Posterior vena cava (tissue), 2 donors: ENCODE measurements at places on chromosomes 3 and 15. TPM values are rescaled to one million over a fixed set of nuclear protein-coding genes. Genes with fewer than 3 reads are reported as not detected.

Gene GOLGA6D
- not detected for total RNA-seq

- DNase-seq: no peak
Observed at GRCh38 chr3:174331095-174331800, 527.9 kb upstream of the NAALADL2 start.

Gene PROS1
- total RNA-seq: 61.4 TPM

- no peak for DNase-seq
Observed at GRCh38 chr15:93649691-93650235, 560.8 kb upstream of the RGMA start.

- DNase-seq: no peak
Observed at GRCh38 chr3:156575641-156576040, 20.7 kb upstream of the SSR3 start.

Gene TRH
- total RNA-seq: 0.23 TPM

- DNase-seq: no peak
Observed at GRCh38 chr3:195867631-195868335, 40.6 kb downstream of the TNK2 start.

DNA sequence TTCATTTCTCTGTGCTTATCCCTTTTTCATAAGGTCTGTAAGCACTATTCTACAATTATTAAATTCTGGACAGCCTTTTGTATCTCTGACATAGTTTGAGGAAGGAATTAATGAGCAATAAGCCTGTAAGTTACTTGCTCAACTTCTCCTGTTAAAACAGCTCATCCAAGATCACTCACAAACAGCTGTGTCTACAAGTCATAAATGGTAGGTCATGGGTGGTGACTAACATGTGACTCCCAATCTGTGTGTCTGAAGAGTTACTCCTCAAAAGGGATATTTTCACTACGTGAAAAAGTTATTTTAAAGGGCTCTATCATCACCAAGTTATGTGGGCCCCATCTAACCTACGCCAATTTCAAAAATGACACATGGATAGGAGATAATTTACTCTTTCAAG, 145.2 kb upstream of the CBLB start:
- no peak for DNase-seq

DNA sequence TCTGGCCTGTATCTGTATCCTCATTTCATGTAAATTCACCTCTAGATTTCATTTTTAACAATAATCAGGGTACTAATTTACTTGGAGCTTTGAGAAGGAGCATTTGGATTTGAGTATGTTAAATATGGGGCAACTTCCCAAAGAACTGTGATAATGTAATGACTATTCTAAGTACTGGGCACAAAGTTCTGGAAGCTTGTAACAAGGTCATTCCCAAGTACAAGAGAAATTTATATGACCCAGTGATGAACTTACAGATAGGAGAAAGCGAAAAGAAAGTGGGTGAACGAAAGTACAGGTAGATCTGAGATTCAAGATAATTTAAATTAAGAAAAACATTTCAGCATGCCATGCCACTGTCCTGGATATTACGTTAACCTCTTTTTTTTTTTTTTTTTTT, 93.8 kb downstream of the MYO5A start:
- no peak for DNase-seq

DNA sequence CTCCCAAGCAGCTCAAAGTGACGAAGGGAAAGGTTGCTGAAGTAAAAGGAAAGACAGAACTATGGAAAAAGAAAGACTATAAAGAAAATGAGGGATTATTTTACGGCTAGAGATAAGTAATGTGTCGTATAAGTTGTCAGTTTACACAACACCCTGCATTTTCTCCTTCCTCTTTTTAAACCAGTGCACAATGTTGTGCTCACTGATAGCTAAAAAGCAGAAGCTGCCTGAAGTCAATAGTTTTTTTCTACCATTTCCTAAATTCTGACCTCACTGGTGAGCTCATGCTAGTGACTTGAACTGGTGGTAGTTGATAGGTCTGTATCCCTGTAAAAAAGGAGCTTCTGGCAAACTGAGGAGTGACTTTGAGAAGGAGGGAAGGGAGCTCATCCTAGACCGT, 368.6 kb upstream of the GBE1 start:
- DNase-seq: no peak

Gene HRG
- not detected for total RNA-seq

Gene FANCD2OS
- total RNA-seq: not detected

Gene FGF12
- 1.4 TPM for total RNA-seq

Gene GUCA1C
- total RNA-seq: not detected

DNA sequence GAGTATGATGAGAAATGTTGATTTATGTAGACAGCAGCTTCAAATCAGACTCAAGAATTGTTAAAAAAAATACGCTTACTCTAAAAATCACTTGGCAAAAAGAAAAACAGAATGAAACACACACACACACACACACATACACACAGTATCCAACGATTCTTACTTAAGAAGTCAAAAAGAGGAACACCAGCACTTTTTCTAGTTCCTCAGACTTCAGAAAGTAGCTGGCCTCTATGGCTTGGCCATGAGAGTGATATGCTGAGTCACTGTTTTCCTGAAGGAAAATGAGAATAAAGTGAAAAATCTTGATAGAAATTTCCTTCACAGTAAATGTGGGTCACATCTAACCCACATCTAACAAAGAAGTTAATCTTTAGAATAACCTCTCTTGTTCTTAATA, 22.1 kb downstream of the CNTN3 start:
- no peak for DNase-seq

- no peak for DNase-seq
Observed at GRCh38 chr3:72161881-72162595, 377.1 kb upstream of the PROK2 start.

DNA sequence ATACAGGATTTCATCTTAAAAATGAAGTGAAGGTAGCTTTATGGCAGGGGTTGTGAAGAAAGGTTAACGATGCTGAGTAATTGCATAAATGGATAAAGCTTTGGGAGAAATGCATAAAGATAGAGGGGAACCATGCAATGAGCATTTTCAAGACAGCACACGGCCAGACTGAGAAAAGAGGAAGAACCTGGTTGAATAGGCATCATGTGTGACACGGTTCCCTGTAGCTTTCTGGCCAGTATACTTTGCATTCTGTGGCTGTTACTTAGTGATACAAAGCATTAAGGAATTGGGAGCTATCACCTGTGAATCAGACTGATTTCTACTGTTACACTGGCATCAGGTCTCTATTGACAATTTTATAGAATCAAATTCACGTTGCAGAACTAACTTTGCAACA, 33.3 kb downstream of the NR2C2 start:
- DNase-seq: no peak

DNA sequence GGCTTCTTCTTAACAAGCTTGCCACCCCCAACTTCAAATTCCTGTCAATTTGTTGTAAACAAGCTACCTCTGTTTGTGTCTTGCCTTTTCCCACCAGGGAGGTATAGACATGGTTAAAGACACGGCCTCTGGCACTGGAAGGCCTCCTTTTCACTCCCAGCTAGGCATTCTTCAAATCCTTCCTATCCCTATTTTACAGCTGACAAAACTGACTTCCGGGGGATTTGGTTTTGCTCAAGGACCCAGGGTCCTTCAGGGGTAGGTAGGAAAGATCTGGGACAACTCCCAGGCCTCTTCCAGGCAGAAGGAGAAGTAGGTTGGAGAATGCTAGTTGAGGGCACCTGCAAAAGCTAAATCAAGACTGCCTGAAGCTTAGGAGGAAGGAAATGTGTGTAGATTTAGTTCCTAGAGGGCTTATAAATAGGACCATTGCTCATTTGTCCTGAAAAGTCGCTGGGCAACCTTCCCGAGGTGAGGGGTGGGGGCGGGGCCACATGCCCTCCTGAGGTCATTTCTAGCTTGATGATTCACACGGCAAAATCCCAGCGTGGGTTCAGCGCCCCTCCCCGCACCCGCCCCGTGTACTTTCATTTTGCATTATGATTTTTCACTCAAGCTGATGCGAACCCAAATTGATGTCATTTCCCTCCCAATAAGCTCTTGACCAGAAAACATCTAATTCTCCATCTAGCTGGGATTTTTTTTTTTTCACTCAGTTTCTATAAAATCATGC, 365.5 kb downstream of the SHQ1 start:
- DNase-seq: peak; percentile 92

DNA sequence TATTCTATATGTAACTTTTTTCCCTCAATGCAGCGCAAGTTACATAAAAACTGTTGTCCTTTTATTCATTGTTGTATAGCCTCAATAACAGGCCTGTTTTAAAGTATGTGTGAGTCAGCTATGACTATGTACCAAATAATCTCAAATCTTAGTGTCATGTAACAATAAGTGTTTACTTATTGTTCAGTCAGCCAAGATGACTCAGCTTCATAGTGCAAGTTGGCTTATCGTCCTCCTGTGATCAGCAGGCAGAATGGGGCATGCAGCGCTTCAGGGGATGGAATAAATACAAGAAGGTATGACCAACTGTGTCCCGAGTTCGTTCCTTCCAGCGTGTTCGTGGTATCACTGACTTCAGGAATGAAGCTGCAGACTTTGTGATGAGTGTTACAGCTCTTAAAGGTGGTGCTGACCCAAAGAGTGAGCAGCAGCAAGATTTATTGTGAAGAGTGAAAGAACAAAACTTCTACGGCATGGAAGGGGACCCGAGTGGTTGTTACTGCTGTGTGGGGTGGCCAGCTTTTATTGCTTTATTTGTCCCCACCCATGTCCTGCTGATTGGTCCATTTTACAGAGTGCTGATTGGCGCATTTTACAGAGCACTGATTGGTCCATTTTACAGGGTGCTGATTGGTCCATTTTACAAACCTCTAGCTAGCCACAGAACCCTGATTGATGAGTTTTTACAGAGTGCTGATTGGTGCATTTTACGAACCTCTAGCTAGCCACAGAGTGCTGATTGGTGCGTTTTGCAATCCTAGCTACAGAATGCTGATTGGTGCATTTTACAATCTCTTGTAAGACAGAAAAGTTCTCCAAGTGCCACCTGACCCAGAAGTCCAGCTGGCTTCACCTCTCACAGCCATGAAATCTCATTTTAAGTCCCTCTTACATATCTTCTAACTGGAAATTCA, 1016.0 kb downstream of the MCTP2 start:
- DNase-seq: no peak

DNA sequence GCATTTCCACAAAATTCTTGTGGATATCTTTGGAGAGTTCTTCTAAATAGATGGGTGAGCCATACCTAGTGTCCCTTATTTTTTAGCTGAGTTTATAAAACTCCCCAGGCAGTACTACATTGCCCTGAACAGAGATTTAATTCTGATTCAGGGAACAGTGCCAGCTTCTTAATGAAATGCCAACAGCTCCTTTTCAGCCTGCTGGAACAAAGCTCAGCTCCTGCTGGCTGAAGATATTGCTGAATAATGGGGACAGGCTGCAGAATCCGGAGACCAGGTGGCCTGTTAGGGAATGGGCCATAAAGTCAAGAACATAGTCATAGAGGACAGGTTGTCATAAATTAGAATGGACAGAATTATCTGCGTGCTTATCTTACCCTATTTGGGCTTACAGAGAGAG, 8.9 kb downstream of the HGD start:
- no peak for DNase-seq

- DNase-seq: no peak
Observed at GRCh38 chr3:103440539-103441203, 1005.9 kb downstream of the ZPLD1 start.

Gene STRIT1
- not detected for total RNA-seq

GRCh38 chr3:48930590-48930989, 11.9 kb downstream of the ARIH2 start:
- DNase-seq: no peak

- no peak for DNase-seq
Observed at GRCh38 chr3:155512867-155513261, 219.4 kb upstream of the STRIT1 start.

- DNase-seq: no peak
Observed at GRCh38 chr15:29690765-29691475, 131.3 kb downstream of the TJP1 start.

- no peak for DNase-seq
Observed at GRCh38 chr3:5739299-5739935, 551.9 kb downstream of the EDEM1 start.

DNA sequence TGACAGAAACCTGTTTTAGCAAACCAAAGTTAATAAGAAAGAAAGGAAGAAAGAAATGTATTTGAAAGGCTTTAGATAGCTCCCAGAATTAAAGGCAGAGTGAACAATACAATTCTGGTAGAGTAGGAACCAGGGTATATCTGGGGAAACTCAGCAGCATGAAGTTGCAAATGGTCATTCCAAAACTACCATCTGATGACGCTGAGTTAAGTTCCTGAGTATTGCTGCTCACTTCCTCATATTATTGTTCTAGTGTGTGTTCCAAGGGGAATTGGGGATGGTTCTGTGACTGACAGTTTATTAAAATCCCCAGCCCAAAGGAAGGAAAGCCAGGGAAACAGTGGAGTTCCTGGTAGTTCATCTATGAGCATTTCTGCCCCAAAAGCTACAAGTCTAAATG, 88.3 kb upstream of the FRMD4B start:
- no peak for DNase-seq

GRCh38 chr15:101025896-101026631, 106.9 kb downstream of the LRRK1 start:
- DNase-seq: peak; percentile 76

DNA sequence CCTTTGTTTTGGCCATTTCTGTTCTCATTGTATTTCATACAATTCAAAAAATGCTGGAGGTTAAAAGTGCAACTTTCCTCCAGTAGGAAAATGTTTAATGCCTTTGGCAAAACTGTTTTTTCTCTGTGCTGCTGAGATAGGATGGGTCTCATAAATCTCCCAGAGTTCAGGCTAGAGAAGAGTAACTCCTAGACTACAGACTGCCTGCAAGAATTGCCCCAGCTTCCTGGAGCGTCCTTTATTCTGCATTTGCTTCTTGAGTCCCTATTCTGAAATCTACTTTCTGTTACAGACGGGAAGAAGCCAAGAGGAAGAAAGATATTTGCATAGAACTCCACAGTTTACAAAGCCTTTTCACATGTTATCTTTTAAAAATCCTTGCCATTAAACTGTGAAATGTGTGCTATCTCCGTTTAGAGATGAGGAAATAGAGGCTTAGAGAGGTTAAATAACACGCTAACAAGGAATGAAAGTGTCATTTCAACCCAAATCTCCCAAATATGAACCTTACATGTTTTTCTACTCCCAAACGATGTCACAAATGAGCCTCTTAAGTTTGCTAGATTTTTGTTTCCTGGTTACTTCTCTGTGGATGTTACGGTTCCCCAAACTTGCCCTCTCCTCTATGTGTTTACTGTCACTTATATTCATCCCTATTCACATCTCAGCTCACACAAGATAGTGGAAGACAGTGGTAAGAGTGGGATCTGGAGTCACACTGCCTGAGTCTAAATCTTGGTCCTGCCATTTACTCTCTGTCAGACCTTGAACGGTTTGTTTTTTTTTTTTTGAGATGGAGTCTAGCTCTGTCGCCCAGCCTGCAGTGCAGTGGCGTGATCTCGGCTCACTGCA, 17.4 kb downstream of the NANOGP8 start:
- DNase-seq: no peak
